ENCODE measurements at places on chromosomes 4 and X.

DNA sequence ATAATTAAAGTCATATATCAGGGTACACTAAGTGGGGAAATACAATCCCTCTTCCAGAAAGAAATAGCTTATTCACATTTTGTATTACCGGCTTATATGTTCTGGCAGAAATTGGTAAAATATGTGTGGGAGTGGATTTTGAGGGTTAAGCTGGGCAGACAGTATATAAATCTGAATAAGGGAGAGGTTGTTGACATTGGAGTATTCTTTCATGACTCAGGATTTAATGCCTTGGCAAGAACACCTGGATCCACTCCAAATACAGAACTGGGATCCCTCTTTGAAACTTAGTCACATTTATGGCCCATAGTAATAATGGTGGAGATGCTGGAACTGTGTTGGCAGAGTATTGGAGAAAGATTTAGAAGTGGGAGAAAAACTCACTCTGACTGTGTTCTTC is 54.3 kb upstream of the TET2 start:
- no peak for DNase-seq

DNA sequence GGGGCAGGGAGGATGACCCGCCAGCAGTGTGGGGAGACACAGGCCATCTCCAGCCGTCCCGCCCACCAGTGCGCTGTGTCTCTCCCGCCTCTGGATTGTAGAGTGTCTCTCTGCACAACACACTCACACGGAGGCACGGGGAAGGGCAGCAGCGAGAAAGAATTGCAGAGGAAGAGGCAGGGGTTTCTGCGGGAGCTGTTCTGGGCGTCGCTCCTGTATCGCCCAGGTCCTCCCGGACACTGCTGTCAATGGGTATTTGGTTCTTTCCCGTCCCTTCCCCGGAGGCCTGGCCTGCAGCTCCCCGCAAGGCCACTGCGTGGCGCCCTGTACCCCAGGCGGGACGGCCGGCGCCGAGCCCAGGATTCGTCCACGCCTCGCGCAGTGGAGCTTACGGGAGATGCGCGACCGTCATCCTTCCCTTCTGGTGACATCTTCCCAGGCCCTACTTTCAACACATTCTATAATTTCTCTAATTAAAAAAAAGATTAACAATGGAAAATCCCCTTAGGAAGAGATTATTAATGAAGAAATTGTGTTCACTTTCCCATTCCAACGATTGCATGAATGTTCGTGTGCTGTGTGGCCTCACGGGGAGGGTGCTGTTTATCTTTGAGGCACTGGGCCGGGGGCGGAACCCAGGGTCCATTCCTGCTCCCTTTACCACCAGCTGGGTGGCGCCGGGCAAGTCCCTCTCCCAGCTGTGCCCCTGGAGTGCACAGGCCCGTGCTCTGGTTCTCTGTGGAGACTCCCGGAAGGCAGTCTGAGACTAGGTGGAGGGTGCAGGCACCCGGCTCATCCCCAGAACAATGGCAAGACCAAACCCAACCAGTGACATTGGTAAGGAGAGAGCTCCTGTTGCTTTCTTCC is 95.7 kb downstream of the CPZ start:
- DNase-seq, result no peak

GRCh38 chr4:69594382-69594781 is 45.1 kb downstream of the UGT2A2 start:
- no peak for DNase-seq

GRCh38 chrX:17876135-17876534 is 15.0 kb upstream of the RAI2 start:
- DNase-seq, result no peak

DNA sequence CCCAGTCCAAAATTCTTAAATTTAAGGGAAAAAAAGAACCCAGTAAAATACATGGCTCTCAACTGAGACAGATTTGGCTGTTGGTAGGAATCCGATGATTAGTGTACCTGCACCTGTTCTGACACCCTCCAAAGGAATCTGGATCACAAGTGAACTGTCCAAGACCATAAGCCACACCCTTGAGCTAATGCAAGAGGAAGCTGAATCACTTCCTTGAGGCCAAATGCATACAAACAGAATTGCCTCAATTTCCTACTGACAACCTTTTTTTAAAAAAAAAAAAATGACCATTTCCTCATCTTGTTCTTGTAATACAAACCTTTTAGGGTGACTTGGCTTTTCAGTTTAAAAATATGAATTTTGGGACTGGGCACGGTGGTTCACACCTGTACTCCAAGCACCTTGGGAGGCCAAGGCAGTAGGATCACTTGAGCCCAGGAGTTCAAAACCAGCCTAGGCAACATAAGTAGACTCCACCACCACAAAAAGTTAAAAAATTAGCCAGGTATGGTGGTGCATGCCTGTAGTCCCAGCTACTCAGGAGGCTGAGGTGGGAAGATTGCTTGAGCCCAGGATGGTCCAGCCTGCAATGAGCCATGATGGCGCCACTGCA is 10.7 kb upstream of the FBXL5 start:
- DNase-seq, result no peak

- no peak for DNase-seq
These were observed 157.5 kb upstream of the FAM9B start for GRCh38 chrX:9191392-9191791.

- DNase-seq, result no peak
These were observed 12.4 kb upstream of the MAOA start for GRCh38 chrX:43643662-43644061.

DNA sequence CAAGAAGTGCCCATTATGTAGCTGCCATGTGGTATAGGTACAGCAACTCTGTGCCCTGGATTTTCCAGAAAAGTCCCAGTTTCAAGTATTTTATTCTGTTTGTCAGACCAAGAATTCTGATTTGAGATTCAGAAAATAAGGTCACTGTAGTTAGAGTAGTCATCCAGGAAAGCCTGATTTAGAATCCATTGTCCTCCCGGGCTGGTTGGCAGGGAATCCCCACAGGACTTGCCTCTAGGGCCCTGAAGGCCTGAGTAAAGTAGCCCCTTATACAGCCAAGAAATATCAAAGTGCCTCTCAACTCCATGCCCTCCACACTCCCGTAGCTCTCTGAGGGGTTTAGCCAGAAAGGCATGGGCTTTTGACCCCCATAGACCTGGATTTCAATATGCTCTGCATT is 36.3 kb downstream of the RTL5 start:
- no peak for DNase-seq

GRCh38 chrX:81957900-81958545 is 756.1 kb downstream of the SH3BGRL start:
- DNase-seq, result no peak

- no peak for DNase-seq
These were observed 96.5 kb upstream of the ESX1 start for GRCh38 chrX:104351173-104351769.

DNA sequence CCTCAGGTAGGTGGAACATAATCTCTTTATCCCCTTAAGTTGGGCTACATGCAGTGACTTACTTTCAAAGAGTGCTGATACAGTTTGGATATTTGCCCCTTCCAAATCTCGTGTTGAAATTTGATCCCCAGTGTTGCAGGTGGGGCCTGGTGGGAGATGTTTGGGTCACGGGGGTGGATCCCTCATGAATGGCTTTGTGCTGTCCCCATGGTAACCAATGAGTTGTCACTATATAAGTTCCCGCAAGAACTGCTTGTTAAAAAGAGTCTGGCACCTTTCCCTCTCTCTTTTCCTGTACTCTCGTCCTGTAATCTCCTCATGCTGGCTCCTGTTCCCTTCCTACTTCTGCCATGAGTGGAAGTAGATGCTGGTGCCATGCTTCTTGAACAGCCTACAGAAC is 71.3 kb downstream of the GLRA3 start:
- no peak for DNase-seq

DNA sequence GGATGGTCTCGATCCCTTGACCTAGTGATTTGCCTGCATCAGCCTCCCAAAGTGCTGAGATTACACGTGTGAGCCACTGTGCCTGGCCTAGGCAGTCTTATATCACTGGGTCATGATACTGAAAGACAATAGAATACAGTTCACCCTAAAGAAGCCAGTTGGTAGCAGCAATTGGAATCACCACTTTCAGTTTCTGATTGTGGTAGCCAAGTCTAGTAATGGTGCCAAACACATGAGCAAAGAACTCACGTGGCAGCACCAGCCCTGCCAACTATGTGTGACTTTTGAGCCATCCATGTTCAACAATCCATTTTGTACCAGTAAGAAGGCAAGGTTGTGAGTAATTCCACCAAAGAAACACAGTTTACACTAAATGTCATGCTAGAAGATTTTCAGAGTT is 548.4 kb downstream of the KLHL13 start:
- no peak for DNase-seq

GRCh38 chr4:68878048-68878447 is 62.3 kb downstream of the UGT2B10 start:
- no peak for DNase-seq

- no peak for DNase-seq
These were observed 734 bp downstream of the STOX2 start for GRCh38 chr4:183905593-183906488.

DNA sequence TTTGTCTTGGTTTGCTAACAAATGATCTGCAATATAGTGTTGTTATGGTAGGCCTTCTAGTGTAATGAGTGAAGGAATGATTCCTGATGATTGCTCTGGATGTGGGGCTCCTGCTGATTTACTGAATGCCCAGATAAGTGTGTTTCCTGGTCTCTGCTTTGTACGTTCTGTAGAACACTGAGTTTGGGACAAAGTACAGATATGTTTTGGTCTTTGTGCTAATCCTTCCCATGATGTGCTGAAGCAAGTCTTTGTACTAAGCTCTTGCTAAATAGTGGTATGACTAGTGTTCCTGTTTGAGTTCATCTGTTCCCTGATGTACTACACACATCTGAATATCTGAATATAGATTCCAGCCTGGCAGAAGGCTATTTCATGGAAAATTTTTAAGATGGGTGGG is 36.9 kb upstream of the XIAP start:
- no peak for DNase-seq

DNA sequence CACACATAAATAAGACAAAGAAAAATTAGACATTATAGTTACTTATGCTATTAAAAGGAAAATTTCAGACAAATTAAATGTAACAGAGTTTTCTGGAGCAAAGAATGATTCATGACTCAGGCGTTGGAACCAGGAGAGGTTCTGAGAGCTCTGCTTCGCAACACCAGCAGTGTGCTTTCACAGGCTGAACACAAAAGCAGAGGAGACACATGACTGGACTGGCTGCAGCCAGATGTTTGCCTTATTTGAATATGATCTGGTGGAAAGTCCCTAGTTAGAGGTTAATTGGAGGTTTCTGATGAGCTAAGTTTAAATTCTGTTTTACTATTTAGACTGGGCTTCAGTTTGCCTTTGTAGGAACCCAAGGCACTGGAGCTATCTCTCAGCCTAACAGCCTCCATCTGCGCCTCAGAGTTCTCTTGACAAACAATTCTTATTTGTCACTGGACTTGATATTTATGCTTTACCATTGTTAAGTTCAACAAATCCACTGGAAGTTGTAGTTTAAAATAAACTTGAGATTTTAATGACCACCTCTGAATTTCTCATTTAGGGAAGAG is 16.2 kb downstream of the BOD1L1 start:
- DNase-seq, result no peak

DNA sequence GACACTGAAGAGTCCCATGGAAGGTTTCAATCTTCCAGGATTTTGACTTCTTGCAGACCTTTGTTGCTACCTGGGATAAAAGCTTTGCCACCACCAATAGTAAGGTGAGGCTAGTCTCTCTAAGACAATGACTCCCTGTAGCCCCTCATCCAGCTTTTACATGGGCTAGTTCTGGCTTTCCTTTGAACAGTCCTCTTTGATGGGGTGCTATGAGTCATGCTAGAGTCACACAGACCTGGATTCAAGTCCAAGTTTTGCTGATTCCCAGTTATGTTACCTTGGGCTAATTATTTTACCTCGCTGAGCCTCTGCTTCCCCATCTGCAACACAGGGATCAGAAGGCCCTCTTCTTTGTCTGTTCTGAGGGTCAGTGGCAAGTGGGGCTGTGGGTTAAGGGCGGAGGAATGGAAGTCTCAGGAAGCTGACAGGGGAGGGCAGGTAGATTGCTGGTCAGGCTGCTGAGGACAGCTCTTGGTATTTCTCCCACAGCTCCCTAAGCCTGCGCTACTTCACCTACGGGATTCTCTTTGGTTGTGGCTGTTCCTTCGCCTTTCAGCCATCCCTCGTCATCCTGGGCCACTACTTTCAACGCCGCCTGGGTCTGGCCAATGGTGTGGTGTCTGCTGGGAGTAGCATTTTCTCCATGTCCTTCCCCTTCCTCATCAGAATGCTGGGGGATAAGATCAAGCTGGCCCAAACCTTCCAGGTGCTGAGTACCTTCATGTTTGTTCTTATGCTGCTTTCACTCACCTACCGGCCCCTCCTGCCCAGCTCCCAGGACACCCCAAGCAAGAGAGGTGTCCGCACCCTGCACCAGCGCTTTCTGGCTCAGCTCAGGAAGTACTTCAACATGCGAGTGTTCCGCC is 90.3 kb downstream of the RLIM start:
- no peak for DNase-seq

DNA sequence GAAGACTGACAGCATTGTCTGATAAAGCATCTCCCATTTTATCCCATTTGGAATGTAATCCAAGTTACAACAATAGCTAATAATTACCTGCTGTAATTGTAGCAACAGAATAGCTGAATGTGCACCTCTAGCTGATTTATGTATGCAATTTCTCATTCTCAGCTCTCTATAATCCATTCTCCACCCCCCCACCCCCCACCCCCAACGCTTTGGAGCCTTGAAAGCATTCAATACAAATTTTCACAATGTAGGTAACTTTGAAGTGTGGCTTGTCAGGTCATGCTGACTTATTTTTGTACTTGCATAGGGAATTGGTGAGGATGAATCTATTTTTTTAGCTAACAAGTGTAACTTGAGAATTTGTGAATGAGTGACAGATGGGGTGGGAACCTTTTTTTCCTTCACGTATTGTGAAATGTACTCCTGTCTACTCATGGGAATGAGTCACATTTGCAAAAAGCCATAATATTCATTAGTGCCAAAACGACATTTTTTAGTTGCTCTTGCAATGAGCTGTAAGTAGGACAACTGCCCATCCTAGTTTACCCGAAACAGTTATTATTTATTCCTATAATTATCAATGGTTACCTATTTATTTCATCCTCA is 159.3 kb downstream of the PALLD start:
- no peak for DNase-seq

DNA sequence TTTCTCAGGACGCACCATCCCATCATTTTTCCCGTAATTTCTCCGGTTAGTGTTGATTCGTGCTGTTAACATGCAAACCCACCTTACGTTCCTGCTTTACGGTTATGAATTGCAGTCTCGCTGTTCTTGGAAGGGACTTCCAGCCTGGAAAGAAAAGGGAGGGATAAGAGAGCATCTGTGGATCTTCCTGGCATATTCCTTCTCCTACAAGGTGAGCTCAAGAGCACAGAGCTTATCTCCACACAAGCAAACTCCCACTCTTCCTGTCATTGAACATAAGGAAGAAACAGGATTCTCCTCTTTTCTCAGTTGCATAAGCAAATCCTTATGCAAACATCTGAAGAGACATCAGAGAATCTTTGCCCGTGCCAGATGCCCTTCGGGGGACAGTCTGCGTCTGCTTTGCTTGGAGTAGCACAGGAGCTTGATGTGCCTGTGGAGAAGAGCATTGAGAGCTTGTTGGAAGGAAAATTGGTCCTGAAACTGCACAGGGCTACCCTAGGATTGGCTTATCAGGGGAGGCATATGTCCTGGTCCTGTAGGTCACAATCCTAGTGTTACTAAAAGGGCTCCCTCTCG is 127.0 kb downstream of the ASMT start:
- DNase-seq, result no peak

GRCh38 chr4:187000281-187000680 is 276.6 kb upstream of the FAT1 start:
- no peak for DNase-seq

- DNase-seq, result no peak
These were observed 1197.2 kb downstream of the PCDH7 start for GRCh38 chr4:31917334-31917733.

- DNase-seq, result no peak
These were observed 25.3 kb downstream of the ARSF start for GRCh38 chrX:3066555-3066954.

Data from stimulated activated CD8-positive, alpha-beta memory T cell treated with anti-CD3 and anti-CD28 coated beads, Interleukin-15, amount 100 ng/mL, for 1 hour (primary cell).